ENCODE measurements at places on chromosomes 6 and 20. TPM values are rescaled to one million over a fixed set of nuclear protein-coding genes. Genes with fewer than 3 reads are reported as not detected.

The ETV7 gene
- total RNA-seq: 0.14 TPM

The LPA gene
- not detected for total RNA-seq

The HLA-DRB5 gene
- total RNA-seq: not detected

The RIOK1 gene
- total RNA-seq: 32.0 TPM
